ENCODE measurements at places on chromosomes 5 and 9.

- no peaks in the 10 kb centered on the region for H3K36me3 ChIP-seq
- DNase-seq = no peak
- H3K4me3 ChIP-seq = no peak overlapping the region
- no peaks in the 10 kb centered on the region for H3K27me3 ChIP-seq
- no peak overlapping the region for H3K27ac ChIP-seq
These were observed 35.0 kb downstream of the AOPEP start for GRCh38 chr9:94761481-94761880.

DNA sequence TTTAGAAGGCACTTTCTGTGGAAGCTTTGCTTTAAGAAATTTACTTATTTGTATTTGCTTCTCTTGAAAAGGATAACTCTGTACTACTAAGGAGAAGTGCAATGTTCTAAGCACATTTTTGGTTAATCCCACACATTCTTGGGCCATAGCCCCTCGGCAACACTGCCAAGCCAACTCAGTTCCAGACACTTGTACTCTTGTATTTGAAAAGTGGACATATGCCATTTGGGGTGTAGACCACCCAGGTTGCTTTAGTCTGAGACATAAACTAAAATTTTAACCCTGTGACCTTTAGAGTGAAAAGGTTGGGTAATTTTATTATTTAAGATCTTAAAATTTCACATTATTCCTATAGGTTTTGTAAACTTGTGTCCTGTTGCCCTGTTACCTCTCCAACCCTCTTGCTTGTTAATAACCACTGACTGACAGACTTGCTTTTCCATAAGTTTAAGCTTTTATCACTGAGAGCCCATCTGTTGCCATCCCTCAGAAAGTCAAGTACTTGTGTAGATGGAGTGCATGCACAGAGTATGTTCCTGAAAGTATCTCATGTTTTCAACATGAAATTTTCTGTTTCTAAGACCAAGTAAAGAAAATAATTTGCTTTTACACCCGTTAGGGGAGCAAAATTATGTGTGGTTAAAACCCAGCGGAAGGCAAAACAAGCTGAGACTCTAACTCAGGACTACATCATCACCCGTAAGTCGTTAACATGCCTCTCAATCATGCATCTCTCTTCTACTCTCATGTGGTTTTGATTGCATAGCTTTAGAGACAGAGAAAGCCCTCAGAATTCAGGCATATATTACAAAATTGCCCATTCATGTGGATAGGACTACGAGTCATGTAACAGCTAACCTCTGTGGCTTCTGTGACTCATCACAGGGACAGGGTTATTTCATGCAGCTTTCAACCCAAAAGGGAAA, 117.3 kb downstream of the GDNF start:
- peaks cover 4% of the 10 kb centered on the region for H3K4me1 ChIP-seq
- DNase-seq = no peak
- no peaks in the 10 kb centered on the region for H3K36me3 ChIP-seq
- H3K27me3 ChIP-seq = no peaks in the 10 kb centered on the region

DNA sequence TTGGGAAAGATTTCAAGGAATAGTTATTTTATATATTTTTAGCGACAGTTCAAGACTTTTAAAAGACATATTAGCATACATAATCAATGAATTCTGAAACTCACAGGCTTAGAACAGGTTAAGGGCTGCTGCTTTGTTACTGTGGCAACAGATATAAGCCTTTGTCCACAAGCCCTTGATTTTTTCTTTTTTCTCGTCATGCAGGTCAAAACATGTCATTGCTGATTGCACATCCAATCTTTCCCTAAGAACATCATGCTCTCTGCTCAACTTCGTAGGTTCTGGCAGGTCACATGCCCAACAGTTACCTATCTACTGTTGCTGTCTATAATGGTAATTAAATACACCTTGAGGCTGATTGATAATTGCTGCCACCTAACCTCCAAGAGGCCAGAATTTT, 172.5 kb upstream of the PTPRD start:
- no peaks in the 10 kb centered on the region for H3K4me1 ChIP-seq
- no peak for DNase-seq
- H3K4me3 ChIP-seq = no peak overlapping the region
- no peak overlapping the region for H3K27ac ChIP-seq

DNA sequence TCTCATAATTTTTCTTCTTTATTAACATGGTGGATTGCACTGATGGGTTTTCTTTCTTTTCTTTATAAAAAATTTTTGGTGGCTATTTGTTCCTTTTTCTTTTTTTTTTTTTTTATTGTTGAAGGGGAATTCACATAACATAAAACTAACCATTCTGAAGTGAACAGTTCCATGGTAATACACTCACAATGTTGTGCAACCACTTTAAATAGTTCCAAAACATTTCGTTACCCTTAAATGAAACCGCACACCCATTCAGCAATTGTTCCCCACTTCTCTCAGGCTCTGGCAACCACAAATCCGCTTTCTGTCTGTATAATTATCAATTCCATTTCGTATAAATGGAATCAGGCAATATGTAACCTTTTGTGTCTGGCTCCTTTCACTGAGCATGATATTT, 11.7 kb upstream of the SETX start:
- H3K4me1 ChIP-seq = no peaks in the 10 kb centered on the region
- no peaks in the 10 kb centered on the region for H3K36me3 ChIP-seq
- H3K27ac ChIP-seq = no peak overlapping the region
- no peak overlapping the region for H3K4me3 ChIP-seq
- no peaks in the 10 kb centered on the region for H3K27me3 ChIP-seq
- no peak for DNase-seq

GRCh38 chr9:93826209-93826608, 128.9 kb downstream of the BARX1 start:
- H3K4me1 ChIP-seq = no peaks in the 10 kb centered on the region
- H3K36me3 ChIP-seq = no peaks in the 10 kb centered on the region
- no peak overlapping the region for H3K27ac ChIP-seq
- DNase-seq = peak; percentile 52

DNA sequence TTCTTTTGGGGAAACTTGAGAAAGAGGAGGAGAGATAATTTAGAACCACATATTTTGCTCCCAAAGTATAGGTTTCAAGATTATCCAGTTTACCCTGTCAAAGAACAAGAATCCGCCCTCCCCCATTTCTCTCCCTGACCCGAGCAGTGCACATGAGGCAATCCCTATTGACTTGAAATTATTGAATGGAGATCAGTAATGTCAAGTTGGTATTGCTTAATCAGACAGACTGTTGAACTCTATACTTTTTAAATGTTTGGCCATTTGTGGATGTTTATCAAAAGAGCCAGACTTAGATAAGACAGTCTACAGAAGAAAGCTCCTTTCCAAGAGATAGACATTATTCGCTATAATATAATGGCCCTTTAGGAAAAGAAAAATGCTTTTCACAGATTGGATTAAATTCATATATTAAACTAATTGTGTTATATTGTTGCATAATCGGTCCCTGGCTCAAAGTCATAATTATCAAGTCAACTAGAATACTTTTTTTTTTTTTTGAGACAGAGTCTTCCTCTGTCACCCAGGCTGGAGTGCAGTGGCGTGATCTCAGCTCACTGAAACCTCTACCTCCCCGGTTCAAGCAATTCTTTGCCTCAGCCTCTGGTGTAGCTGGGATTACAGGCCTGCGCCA, 5.3 kb downstream of the SLC25A25 start:
- H3K4me3 ChIP-seq = no peak overlapping the region
- H3K4me1 ChIP-seq = peaks cover 34% of the 10 kb centered on the region
- H3K36me3 ChIP-seq = no peaks in the 10 kb centered on the region
- no peak for DNase-seq

GRCh38 chr5:32628049-32628844, 42.9 kb downstream of the SUB1 start:
- H3K27ac ChIP-seq = no peak overlapping the region
- no peak for DNase-seq
- no peaks in the 10 kb centered on the region for H3K4me1 ChIP-seq

DNA sequence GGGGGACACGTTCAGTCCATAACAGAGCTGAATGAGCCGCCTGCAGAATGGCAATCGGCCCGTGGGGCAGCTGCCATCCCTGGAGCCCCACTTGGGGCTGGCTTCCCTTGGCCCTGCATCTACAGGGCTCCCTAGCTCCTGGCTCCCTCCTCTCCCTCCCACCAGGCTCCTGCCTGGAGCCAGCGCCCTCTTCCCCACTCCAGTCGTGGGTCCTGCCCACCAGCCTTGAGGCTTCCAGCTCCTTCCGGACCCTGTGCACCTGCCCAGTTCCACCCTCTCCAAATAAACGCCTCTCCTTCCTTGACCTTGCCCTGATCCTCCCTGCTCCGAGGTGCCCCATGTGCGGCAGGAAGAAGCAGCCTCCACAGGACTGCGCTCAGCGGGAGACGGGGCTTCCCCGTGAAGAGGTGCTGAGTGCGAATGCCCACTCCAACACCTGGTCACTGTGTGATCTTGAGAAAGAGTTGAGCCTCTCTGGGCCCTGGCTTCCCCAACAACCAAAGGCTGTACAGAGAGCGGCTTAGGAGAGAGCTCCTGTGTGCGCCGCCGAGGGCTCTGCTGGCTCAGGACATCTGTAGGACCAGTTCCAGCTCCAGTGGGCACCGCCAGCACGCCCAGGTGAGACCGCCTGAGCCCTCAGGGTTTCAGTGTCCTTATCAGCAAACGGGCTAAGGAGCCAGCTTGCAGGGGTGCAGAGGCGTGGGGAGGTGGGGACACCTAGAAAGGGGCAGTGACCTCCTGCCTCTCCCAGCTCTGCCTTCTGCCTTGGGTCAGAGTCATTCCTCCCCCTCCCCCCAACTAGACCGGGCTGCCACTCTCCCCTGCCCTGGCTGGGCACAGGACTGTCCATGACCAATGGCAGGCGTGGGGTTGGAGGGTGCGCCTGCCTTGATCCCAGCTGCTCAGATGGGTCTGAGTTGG, 12.1 kb downstream of the C9orf50 start:
- peak overlapping the region; percentile 79 for H3K27ac ChIP-seq
- peaks cover 10% of the 10 kb centered on the region for H3K4me1 ChIP-seq
- peak; percentile 77 for DNase-seq
- no peaks in the 10 kb centered on the region for H3K36me3 ChIP-seq
- no peaks in the 10 kb centered on the region for H3K27me3 ChIP-seq

DNA sequence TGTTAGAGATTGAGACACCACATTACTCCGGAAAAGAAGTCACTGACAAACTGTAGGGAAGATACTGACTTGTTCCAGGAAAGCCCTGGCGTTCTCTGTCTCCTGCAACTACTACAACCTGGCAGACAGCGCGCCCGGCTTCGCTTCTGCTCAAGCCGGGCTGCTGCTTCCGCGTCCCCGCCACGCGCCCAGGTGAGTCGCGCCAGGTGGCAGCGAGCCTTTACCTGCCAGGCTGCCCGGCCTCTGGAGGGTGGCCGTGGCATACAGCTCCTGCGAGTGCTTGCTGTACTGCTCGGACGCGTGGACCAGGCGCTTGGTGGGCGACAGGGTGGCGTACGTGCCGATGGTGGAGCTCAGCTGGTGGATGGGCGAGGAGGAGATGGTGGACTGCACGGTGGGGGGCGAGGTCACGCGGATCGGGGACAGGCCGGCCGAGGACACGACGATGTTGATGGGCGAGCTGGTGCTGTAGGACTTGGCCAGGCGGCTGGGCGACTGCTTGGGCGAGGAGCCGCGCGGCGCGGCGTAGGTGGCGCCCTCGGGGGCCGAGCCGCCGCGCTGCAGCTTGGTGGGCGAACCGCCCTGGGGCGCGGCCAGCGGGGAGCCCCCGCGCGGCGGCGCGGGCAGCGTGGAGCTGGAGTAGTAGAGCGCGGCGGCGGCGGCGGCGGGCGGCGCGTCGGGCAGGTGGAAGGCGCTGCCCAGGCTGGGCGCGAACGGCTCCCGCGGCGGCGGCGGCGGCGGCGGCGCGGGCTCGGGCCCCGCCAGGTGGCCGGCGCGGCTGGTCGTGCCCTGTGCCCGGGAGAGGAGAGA, 519.6 kb downstream of the CTNND2 start:
- peaks cover 20% of the 10 kb centered on the region for H3K27me3 ChIP-seq
- no peaks in the 10 kb centered on the region for H3K36me3 ChIP-seq
- H3K4me3 ChIP-seq = peak overlapping the region; percentile 17
- H3K4me1 ChIP-seq = no peaks in the 10 kb centered on the region
- H3K27ac ChIP-seq = no peak overlapping the region

GRCh38 chr5:60522292-60522905, 177.6 kb downstream of the DEPDC1B start:
- H3K27ac ChIP-seq = no peak overlapping the region
- DNase-seq = no peak
- H3K27me3 ChIP-seq = no peaks in the 10 kb centered on the region
- H3K36me3 ChIP-seq = no peaks in the 10 kb centered on the region
- H3K4me1 ChIP-seq = no peaks in the 10 kb centered on the region

DNA sequence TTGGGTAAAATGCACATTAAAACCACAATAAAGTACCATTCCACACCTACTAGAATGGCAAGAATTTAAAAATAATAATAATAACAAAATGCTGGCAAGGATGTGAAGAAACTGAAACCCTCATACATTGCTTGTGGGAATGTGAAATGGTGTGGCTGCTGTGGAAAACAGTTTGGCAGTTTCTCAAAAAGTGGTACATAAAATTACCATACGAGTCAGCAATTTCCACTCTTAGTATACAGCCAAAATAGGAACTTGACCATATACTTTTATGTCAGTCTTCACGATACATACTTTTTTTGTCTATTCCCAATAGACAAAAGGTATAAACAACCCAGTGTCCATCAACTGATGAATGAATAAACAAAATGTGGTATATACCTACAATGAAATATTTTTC, 15.6 kb downstream of the FKBP15 start:
- H3K36me3 ChIP-seq = no peaks in the 10 kb centered on the region
- no peak for DNase-seq
- no peaks in the 10 kb centered on the region for H3K27me3 ChIP-seq
- H3K27ac ChIP-seq = no peak overlapping the region
- no peaks in the 10 kb centered on the region for H3K4me1 ChIP-seq
- H3K4me3 ChIP-seq = no peak overlapping the region

- no peaks in the 10 kb centered on the region for H3K36me3 ChIP-seq
- no peak overlapping the region for H3K4me3 ChIP-seq
- DNase-seq = peak; percentile 59
- H3K27me3 ChIP-seq = no peaks in the 10 kb centered on the region
These were observed 49.8 kb upstream of the PALM2AKAP2 start for GRCh38 chr9:109730228-109730627.

- no peaks in the 10 kb centered on the region for H3K4me1 ChIP-seq
- H3K4me3 ChIP-seq = no peak overlapping the region
- H3K27ac ChIP-seq = no peak overlapping the region
- peaks cover 77% of the 10 kb centered on the region for H3K27me3 ChIP-seq
- DNase-seq = no peak
These were observed 211.2 kb downstream of the MEF2C start for GRCh38 chr5:88671505-88672499.

GRCh38 chr5:73125289-73125688, 4.9 kb downstream of the TMEM171 start:
- H3K27ac ChIP-seq = peak overlapping the region; percentile 11
- no peak overlapping the region for H3K4me3 ChIP-seq
- no peaks in the 10 kb centered on the region for H3K27me3 ChIP-seq

GRCh38 chr5:142455856-142456255, 131.0 kb upstream of the SPRY4 start:
- no peaks in the 10 kb centered on the region for H3K4me1 ChIP-seq
- no peaks in the 10 kb centered on the region for H3K27me3 ChIP-seq
- no peak overlapping the region for H3K4me3 ChIP-seq
- no peaks in the 10 kb centered on the region for H3K36me3 ChIP-seq
- no peak for DNase-seq

All from colonic mucosa (tissue), 4 donors.